Regular cardiac myocyte (primary cell): ENCODE measurements at places on chromosomes 2 and 18. TPM values are rescaled to one million over a fixed set of nuclear protein-coding genes. Genes with fewer than 3 reads are reported as not detected.

The ALPI gene
- total RNA-seq, result not detected in 2 replicates

The WDR7 gene
- total RNA-seq, result 18.2 and 25.4 TPM in 2 replicates

The NOL4 gene
- under 0.01 and 0.38 TPM in 2 replicates for total RNA-seq

The DYNAP gene
- not detected in 2 replicates for total RNA-seq

The FBXO15 gene
- total RNA-seq, result 0.38 and 0.85 TPM in 2 replicates
